ENCODE measurements at places on chromosomes 2 and 18. TPM values are rescaled to one million over a fixed set of nuclear protein-coding genes. Genes with fewer than 3 reads are reported as not detected.

The DSC2 gene
- polyA plus RNA-seq, result 7.9 TPM

The CD207 gene
- polyA plus RNA-seq, result not detected

The GPR35 gene
- polyA plus RNA-seq, result 0.21 TPM

The FHOD3 gene
- polyA plus RNA-seq, result 2.7 TPM

The GPR45 gene
- not detected for polyA plus RNA-seq

The PTPRN gene
- polyA plus RNA-seq, result 4.8 TPM

The MARS2 gene
- 11.9 TPM for polyA plus RNA-seq

The LPIN1 gene
- 4.4 TPM for polyA plus RNA-seq

The CYP27C1 gene
- 1.1 TPM for polyA plus RNA-seq
